Inflammatory macrophage treated with lipopolysaccharide for 1 hour (primary cell): ENCODE measurements at places on chromosomes 3 and 15.

DNA sequence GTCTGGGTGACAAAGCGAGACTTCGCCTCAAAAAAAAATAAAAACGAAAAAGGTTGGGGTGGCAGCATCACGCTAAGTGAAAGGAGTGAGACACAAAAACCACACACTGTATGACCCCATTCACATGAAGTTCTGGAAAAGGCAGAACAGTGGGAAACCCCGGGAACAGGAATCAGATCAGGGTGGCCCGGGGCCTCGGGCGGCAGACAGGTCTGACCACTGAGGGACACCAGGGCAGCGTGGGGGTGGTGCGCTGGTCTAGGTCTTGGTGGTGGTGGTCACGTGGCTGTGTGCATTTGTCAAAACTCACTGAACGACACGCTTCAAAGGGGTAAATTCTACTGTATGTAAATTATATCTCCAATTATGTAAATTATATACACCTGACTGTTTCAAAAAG lies 79.7 kb upstream of the PRR20G start:
- no peak for DNase-seq

DNA sequence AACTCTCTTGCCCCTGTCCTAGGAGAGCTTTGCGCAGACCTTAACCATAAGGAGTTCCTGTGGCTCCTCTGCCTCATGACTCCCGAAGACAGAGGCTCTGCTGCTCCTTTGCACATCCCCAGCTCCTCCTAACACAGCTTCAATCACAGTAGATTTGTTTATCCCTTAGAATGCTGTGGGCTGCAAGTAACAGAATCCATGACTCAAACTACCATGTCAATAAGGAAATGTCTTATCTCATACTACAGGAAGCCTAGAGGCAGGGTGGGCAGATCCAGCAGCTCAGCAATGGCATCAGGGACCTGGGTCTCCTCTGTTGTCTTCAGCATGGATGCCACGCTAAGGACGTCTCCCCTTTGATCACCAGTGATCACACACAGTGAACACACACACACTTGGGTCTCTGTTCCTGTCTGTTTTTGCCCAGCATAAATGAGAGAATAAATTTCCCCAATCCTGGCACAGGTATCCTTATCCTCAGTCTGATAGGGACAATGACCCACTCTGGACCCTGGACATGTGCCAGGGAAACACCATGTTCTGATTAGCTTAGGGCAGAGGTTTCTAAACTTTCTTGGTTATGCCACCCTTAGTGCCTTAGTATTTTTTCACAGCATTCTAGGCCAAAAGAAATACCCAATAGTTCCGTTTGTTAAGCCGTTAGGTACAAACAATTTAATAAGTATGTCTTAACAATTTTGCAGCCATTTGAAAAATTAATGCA lies 46.1 kb upstream of the MRPS22 start:
- DNase-seq, result no peak

GRCh38 chr15:29044503-29044901 lies 158.7 kb downstream of the APBA2 start:
- no peak for DNase-seq

DNA sequence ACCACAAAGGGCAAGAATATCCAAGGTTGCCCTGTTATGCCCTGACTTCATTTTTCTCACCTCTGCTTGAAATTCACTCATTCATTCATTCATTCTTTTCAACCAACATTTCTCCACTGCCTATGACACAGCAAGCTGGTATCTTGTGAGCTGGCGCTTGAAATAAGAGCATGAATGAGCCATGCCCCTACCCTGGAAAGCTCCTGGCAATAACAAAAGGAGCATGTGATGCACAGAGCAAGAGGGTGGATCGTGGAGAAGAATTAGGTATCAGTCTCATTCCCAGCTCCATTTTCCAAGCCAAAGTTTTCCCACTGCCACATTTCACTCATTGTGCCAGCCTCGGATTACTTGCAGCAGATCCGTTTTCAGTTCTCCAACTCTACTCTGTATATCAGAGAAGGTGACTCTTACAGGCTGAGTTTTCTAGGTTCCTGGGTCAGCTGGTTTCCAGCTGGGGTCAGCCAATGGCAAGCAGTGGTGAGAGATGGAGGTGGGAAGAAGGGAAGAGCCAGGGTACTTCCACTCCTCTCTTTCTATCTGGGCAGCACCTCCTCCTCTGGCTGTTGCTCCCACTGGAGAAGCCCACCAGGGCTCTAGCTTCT lies 144.8 kb downstream of the SUCLG2 start:
- DNase-seq, result no peak

DNA sequence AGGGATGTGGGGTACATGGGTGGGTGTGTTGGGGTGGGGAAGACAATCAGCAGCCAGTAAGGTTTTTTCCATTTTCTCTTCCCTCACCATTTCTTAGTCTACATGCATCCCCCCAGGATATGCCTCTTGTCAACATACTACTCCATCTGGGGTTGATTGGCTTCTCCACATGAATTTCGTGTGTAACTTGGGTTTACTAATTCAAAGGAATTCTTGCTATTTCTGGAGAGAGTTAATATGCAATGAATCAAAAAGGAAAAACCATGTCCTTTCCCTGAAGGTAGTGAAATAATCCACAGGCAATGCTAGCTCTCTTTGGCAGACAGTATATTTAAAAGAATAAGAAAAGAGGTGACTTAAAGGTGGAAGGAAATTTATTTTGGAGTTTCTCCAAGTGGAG lies 198.4 kb downstream of the EBLN2 start:
- DNase-seq, result no peak

DNA sequence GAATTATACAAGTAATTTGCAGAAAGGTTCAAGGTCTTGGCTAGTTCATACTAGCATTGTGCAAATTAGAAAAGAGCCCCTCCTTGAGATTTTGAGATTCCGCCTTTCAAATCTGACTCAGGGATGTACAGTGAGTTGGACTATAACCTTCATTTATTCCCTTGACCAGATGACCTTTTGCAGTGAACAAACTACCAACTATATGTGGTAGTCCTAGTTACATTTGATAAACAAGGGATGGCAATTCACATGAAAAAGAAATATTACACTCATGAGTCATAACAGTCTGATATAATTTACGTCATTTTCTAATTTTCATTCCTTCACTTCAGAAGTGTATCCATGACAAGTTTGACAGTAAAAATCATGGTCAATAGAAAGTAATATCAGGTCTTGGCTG lies 860.4 kb downstream of the ROBO1 start:
- DNase-seq, result no peak

- no peak for DNase-seq
Measured at GRCh38 chr15:26378304-26378703, 394.6 kb downstream of the GABRB3 start.

- DNase-seq, result no peak
Measured at GRCh38 chr3:192869131-192870031, 48.3 kb downstream of the MB21D2 start.

DNA sequence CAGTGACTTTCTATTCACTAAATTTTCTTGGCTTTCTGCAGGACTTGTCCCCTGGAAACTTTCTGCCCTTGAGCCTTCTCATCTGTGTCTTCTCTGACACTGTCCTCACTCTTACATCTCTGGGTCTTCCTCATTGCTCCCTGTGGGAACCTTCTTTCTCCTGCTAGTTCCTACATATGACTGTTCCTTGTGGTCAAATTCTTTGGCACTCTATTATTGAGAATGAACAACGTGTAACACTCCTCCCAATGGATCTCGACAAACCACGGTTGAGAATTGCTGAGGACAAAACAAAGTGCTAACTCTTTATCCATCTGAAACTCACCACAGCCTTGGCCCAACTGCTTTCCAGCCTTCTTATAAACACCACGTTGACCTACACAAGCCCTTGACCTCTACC lies 3.5 kb upstream of the FAM81A start:
- no peak for DNase-seq

DNA sequence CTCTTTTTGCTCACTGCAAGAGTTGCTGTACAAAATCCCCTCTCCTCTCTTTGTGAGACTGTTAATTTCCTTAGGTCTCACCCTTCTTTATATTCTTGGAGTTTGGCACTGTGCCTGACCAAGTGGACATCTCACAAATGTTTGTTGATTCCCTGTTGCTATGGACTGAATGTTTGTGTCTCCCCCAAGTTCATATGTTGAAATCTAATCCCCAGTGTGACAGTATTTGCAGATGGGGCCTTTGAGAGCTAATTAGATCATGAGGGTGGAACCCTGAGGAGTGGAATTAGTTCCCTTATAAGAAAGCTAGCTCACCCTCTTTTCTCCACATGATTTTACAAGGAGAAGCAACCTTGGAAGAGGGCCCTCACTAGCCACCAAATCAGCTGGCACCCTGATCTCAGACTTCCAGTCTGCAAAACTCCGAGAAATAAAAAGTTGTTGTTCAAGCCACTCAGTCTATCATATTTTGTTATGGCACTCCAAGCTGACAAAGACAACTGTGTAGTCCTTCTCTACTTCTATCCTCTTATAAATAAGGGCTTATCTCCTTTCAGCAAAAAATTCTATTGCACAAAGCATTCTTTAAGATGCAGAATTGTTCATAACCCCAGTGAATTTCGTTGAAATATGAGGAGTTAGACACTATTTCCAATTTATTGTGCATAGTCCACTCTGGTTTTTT lies 65.5 kb upstream of the NPHP3 start:
- DNase-seq, result no peak

- no peak for DNase-seq
Measured at GRCh38 chr3:35201211-35201610, 438.1 kb upstream of the ARPP21 start.

GRCh38 chr3:144142151-144142840 lies 170.7 kb downstream of the DIPK2A start:
- no peak for DNase-seq

- DNase-seq, result no peak
Measured at GRCh38 chr3:126180477-126181397, at the start of gene ALDH1L1. Gene ALDH1L1, minus strand, starts transcription at chr3:126180586. Its CDS starts 19,607 bp downstream, at chr3:126160979.

- DNase-seq, result no peak
Measured at GRCh38 chr3:188053036-188053340, 101.0 kb upstream of the LPP start.

GRCh38 chr3:82676356-82677026 lies 915.0 kb upstream of the GBE1 start:
- no peak for DNase-seq

GRCh38 chr3:55564726-55565125 lies 77.6 kb upstream of the WNT5A start:
- no peak for DNase-seq

GRCh38 chr3:62553811-62554210 lies 180.5 kb upstream of the FEZF2 start:
- DNase-seq, result no peak

GRCh38 chr15:71800190-71800589 lies 10.2 kb upstream of the NR2E3 start:
- no peak for DNase-seq
